ENCODE measurements at places on chromosomes 6 and 20. TPM values are rescaled to one million over a fixed set of nuclear protein-coding genes. Genes with fewer than 3 reads are reported as not detected.

DNA sequence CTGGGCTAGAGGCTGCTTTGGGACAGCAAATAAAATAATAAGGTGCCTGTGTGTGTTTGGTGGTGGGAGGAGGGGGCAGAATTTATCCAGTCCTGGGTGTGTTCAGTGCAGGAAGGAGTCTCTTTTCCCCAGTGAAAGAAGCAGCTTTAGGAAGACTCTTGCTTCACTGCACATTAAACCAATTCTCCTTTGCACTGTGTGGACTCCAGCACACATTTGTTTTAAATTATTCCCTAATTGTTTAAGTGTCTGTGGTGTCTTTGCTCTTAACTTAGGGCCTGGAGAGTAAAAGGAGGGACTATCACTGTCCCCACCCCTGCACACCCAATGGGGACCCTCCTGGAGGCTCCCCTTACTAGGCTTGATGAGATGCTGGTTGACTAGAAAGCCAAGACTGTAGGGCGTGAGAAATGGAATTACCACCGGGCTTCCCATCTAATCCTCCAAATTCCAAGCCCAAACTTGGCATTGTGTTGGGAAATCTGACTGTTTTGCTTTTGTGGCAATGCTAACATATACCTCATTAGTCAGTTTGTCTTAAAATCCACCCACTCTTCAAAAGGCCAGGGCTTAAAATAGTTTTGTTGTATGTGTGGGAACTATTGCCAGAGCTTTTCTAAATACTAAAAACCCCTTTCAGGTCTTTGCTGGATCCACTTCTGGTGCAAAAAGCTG is 13.5 kb upstream of the DAAM2 start:
- no peak for DNase-seq

DNA sequence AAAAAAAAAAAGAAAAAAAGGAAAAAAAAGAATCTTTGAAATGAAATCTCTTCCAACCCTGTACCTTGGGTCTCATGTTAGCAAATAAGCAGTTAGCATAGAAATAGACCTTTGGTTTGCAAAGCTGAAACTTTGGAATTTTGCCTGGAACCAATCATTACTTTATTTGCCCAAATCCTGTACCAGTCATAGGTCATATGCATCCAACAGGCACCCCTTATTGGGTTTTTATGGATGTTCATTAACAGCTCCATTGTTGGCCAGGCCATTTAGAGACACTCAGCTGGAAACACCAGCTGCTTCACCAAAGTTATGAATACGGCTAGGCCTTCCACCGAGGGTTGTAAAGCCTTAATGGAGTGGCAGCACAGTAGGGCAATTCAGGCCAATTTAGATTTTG is 53.0 kb downstream of the ALDH8A1 start:
- DNase-seq, result no peak

- DNase-seq, result no peak
Observed at GRCh38 chr20:20405623-20406022, 37.7 kb downstream of the INSM1 start.

- DNase-seq, result no peak
Observed at GRCh38 chr20:48786951-48787705, 40.7 kb downstream of the PREX1 start.

GSTA3 gene
- not detected for total RNA-seq

PTCHD4 gene
- 3.0 TPM for total RNA-seq
